ENCODE measurements at places on chromosomes 5 and 9.

GRCh38 chr5:72624641-72625236 lies 117.5 kb upstream of the ZNF366 start:
- no peak for DNase-seq

GRCh38 chr9:14526504-14526903 lies 166.7 kb downstream of the ZDHHC21 start:
- DNase-seq: no peak

DNA sequence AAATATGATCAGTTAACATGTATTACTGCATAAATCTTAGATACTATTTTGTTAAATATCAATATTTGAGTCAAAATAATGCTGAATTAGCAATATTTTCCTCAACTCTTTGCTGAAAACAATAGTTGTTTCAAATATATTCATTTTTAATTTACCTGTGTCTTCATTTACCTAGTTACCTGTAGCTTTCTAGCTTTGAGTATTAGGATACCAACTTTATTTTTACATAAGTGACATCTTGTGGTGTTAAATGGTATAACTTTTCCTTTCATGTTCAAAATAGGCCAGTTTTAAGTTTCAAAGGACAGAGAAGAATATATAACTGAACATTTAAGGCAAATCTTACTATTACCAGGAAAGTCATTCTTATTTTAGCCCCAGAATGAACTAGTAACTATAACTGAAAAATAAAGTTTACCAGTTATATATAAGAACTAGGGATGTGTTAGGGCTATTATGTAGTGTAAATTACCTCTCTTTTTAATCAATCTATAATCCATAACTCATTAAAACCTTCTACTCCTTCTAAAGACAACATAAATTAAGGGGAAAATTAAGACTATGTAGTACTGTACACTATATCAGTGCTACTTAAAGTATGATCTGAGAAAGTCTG lies 25.3 kb downstream of the AP3B1 start:
- DNase-seq: no peak

DNA sequence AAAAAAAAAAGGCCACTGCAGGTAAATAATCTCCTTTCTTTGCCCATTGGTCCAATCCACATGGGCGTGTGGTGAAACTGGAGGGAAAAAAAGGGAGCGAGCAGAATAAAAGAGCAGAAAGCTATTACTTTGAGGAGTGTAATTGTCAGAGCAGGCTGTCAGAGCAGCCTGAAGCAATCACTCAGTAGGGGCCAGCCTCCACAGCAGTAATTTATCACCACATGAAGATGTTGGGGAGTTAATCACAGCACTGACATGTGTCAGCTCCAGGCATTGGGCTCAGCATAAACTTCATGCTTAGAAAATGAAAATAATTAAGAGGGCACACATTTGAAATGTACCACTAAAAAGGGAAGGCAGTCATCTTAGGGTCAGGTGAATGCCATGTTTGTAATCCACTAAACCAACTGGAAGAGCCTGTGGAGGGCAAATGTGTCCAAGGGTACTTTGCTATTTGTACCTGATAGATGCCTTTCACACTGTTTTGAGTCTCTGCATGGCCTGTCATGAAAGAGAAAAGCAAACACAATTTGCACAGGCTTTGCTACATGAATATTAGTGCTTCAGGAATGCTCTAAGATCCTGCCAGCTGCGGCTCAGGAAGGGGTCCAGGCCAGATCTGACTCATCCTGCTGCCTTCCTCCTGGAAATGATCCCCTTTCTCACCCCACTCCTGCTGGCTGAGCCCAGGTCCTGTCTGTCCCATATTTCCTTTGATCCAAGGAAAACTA lies 2.9 kb upstream of the PTGER4 start:
- DNase-seq: no peak

- no peak for DNase-seq
Measured at GRCh38 chr5:3099954-3100353, 348.5 kb upstream of the IRX2 start.

DNA sequence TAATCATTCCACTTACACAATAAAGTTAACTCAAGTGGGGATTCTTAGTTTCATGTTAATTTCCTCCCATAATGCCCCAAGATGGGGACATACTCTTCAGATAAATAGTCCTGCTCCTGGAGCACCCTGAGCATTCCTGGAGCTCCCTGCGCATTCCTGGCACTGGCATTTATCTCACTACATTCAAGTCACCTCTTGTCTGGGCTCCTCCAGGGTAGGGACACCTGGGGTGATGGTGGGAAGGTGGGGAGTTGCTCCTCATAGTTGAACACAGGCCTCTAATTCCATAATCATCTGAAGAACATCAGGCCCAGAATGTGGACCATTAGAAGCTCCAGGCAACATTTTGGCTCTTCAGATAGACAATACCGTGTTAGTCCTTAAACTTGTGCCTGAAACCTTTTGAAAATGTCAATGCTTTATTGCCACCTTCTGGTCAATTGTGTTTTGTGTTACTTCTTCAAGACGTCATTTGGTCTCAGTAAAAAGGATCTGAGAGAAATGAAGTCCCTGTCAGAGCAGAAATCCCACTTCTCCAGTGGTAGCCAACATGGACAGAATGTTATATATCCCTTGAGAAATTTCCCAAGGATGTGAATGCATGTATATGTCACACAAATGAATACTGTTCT lies 14.2 kb upstream of the AGGF1 start:
- DNase-seq: no peak

DNA sequence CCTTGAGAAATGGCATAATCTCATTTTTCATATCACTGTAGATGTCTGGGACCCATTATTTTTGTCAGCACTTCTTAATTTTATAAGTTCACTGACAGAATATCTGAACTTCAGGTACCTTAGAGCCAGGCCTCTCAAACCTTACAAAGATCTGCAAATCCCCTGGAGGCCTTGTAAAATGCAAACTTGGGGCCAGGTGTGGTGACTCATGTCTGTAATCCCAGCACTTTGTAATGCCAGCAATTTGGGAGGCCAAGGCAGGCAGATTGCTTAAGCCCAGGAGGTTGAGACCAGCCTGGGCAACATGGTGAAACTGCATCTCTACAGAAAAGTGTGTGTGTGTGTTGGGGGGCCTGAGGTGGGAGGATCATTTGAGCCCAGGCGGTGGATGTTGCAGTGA lies 30.8 kb downstream of the RASGRF2 start:
- no peak for DNase-seq

GRCh38 chr5:6570530-6570929 lies 62.3 kb downstream of the NSUN2 start:
- DNase-seq: no peak

DNA sequence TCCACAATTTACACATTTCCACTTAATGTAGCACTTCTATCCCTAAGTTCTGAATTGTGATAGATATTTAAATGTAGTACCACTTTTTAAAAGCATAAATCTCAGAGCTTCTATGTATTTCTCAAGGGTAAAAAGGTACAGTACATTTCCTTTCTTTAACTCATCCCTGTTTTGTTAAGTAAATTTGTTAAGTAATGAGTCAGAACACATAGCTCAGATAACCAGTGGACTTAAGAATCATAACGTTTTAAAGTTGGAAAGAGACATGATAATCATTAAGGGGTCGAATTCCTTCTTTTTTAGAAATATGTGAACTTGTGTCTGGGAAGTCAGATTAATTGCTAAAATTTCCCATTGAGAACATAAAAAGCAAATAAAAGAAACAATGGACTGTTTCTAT lies 810.2 kb upstream of the NUDT12 start:
- DNase-seq: no peak

DNA sequence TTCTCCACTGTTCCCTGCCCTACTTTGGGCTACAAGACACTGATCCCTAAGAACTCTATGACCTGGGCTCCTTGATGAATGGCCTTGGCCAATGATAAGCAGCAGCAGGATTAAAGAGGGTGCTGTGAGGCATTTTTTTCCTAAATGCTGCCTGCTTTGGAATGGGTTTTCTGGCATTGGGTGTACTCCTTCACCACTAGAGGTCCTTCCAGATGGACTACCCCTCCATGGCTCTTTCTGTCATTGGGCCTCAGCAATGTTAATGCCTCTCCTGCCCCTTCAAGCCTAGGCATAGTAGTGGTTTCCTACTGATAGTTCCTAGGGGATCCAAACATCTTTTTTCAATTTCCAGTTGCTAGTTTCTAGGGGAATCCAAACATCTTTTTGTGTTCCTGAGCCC lies 319.3 kb upstream of the RPS23 start:
- DNase-seq: no peak

DNA sequence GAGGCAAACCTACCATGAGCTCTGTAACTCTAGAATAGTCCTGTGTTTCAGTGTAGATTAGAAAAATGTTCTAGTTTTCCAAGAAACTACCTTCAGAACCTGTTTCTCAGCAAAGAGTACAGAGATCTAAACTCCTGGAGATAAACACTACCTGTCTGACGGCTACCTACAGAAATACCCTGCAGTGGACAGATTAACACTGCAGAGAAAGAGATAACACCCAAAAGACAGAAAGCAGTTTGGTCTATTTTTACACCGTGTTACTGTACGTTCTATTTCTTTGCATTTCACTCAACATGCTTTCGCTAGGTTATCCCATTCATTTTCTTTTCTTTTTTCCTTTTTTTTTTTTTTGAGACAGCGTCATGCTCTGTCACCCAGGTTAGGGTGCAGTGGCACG lies 11.6 kb downstream of the SCAI start:
- DNase-seq: no peak

Measured in CD4-positive, alpha-beta memory T cell (primary cell).